ENCODE measurements at places on chromosomes 5 and 9.

DNA sequence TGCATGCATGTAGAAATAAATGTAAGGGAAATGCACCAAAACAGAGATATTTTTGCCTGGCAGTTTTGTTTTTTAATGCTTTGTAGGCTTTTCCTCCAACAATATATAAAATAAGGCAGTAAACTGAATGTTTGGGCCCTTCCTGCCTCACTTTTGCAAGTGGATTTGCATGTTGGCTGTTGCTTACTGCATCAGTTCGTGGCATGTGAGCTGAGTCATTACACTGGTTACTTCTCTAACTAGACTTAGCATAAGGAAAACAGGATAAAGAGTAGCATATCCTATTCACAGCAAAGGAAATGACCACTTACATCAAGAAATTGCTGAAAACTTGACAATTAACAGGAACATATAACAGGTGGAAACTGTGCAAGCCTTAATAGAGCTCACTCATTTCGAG, 113.4 kb downstream of the TLE1 start:
- DNase-seq, result no peak

GRCh38 chr5:107319901-107320300, 350.8 kb downstream of the EFNA5 start:
- no peak for DNase-seq

DNA sequence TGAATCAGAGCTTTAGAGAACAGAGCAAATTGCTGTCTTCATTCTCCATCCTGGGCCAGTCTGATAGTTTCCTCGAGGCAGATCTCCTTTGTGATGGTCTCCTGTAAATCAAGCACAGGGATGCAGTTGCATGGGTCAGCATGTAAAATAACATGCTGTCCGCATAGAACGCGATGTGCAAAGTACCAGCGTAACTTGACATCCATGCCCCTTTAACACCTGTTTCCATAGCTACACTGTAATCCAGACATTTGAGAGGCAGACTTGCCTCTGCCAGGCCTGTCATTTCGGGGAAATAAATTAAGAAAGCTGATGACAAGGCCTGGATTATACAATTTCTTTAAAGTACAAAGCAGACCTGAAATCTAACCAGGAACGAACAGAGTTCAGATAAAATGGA, 413.5 kb downstream of the TLE4 start:
- no peak for DNase-seq

GRCh38 chr9:91741522-91741921, 208.5 kb downstream of the ROR2 start:
- no peak for DNase-seq

DNA sequence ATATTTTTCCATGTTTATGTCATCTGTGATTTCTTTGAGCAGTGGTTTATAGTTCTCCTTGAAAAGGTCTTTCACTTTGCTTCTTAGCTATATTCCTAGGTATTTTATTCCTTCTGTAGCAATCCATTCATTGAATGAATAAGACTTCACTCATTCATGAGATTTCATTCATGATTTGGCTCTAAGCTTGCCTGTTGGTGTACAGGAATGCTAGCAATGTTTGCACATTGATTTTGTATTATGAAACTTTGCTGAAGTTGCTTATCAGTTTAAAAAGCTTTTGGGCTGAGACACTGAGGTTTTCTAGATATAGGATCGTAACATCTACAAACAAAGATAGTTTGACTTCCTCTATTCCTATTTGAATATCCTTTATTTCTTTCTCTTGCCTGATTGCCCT, 15.9 kb downstream of the RLN2 start:
- no peak for DNase-seq

DNA sequence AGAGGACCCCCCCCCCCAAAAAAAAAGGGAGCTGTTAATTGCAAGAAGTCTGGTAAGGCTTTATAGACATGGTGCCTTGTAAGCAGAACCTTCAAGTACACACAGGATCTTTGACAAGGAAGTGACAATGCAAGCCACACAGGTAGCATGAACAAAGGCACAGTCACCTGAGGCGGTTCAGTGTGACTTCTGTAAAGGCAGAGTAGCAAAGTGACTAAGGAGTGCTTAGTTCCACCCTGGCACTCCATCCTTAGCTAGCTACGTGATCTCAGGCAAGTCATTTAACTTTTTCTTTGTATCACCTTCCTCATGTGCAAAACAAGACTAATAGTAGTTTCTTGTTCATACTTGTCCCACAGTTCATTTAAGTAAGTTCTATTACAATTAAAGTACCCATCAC, 282.0 kb downstream of the PRELID2 start:
- no peak for DNase-seq

DNA sequence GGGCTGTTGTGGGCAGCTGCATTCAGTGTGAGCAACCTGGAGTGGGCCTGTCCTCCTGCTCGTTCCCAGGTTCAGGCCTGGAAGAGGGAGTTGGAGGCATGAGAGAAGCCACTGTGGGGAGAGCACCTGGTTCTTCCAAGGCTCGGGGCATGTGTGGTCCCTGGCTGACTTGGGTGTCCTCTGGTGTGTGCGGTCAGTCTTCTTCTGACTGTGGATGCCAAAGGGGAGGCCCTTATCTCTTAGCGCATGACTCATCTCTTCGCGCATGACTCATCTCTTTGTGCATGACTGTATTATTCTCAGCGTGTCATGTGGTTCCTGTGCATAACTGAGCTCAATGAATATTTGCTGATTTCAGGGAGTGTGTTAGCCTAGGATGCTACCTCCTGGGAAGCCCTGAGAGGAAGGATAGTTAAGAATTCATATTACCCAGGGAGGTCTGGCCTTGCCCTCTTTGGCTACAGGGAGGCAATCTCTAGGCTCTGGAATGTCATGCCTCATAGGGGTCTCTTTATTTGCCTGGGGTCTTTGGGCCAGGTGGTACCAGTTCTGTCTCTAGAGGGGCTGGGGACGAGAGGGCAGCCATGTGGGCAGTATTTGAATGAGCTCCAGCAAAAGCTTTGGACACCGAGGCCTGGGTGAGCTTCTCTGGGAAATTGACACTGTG, 188.7 kb downstream of the HSPA4 start:
- no peak for DNase-seq

- no peak for DNase-seq
Observed at GRCh38 chr5:167857321-167857720, 434.1 kb upstream of the WWC1 start.

- no peak for DNase-seq
Observed at GRCh38 chr9:137988051-137988450, 110.5 kb downstream of the CACNA1B start.

- no peak for DNase-seq
Observed at GRCh38 chr9:32551276-32552051, 663 bp upstream of the SMIM27 start.

GRCh38 chr5:176733406-176734262, 76.7 kb upstream of the UNC5A start:
- DNase-seq, result no peak

DNA sequence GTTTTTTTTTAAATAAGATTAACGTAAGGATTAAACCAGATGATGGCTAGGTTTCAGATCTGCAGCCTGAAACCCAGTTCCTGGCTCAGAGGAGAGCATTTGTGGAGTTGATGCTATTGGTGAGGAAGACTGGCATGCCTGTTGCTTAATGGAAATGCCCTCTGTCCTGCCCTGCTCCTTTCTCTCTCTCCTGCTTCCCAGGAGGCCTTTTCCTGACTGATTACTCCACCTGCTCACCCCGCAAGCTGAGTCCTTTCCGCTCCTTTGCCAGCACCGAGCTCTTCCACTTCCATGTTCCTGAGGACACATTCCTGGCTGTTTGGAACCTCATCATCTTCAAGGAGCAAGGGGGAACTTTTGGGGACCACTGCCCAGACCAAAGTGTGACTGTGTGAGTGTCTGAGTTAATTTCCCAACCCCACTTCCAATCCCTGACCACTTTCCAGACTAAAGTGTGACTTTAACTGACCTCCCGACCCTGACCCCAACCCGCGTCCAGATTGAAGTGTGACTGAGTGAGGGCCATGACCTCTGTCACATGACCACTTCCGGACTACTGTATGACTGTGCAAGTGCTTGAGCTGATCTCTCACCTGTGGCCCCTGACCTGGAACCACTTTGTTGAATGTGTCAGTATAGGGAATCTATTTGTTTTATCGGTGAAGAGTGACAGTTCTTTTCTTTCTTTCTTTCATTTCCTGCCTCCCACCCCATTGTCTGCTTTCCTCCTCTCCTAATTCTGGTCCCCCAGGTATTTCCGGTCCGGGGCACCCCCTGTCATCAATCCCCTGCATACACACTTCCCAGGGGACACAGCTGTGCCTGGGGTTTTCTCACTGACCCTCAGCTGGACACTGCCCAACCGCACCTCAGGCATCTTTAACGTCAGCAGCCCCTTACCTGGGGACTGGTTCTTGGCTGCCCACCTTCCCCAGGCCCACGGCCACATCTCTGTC, 5.5 kb downstream of the TMEM8B start:
- DNase-seq, result no peak

DNA sequence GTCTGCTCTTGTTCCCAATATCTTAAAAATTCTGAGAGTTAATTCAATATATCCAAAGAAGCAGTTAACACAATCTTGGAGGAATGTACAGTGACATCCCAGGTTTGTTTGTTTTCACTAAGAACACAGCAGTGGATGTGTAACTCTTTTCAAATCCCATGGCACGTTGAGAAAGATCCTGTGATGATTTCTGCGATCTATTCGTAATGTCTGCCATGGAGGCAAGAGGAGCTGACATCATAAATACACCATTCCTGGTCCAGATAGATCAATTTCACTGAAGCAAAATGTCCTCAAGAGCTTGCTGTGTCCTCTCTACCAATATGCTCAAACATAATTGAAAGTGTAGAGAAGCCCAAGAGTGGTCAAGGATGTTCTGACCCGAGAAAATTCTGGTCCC, 252.8 kb upstream of the TRIM32 start:
- no peak for DNase-seq

- DNase-seq, result no peak
Observed at GRCh38 chr5:170863646-170864045, 1.8 kb downstream of the RANBP17 start.

GRCh38 chr5:179605026-179605833, 18.2 kb downstream of the HNRNPH1 start:
- no peak for DNase-seq

DNA sequence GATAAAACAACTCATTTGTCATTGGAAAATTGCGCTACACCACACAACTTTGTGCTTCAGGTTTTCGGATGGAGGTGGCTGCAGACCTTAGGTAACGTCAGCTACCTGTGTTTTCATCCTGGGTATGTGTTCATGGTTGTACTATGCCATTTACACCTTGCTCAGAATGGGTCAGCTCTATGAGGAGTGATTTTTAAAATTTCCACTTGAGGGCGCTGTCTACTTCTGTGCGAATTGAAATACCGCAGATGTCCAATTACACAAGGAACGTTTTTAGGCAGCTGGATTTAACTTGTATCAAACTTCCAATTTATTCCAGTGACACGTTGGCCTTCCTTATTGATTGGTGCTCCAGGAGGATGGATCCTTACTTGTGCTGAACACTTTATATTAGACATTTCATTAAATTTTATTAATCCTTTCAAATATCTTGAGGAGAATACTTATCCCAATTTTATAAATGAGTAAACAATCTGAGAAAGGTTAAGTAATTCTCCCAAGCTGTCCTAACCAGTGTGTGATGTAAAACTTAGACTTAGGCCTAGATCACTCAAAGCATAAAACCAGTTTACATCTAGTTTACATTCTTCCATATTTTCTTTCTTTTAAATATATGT, 23.4 kb downstream of the DMRTA1 start:
- DNase-seq, result no peak

DNA sequence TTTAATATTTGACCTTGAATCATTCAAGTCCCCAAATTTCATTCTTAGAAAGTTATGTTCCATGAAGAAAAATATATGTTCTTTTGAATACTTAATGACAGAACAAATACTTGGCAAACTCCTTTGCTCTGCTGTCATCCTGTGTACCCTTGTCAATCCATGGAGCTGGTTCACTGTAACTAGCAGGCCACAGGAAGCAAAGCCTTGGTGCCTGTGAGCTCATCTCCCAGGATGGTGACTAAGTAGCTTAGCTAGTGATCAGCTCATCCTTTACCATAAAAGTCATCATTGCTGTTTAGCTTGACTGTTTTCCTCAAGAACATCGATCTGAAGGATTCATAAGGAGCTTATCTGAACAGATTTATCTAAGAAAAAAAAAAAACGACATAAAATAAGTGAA, 65.4 kb downstream of the WDR41 start:
- no peak for DNase-seq

GRCh38 chr9:84750152-84750865, 80.8 kb downstream of the NTRK2 start:
- DNase-seq, result no peak

GRCh38 chr5:1468247-1468612, 23.0 kb upstream of the SLC6A3 start:
- no peak for DNase-seq

GRCh38 chr5:66459728-66460127, 136.5 kb upstream of the MAST4 start:
- DNase-seq, result no peak

Data from NCI-H1417 treated with DMSO at 0.1 percent for 48 hours (cell line).